NCI-H2029 treated with DMSO at 0.1 percent for 48 hours (cell line): ENCODE measurements at places on chromosomes 6 and 20.

- DNase-seq, result no peak
Measured at GRCh38 chr20:20992277-20992676, 113.9 kb downstream of the LINC00237 start.

DNA sequence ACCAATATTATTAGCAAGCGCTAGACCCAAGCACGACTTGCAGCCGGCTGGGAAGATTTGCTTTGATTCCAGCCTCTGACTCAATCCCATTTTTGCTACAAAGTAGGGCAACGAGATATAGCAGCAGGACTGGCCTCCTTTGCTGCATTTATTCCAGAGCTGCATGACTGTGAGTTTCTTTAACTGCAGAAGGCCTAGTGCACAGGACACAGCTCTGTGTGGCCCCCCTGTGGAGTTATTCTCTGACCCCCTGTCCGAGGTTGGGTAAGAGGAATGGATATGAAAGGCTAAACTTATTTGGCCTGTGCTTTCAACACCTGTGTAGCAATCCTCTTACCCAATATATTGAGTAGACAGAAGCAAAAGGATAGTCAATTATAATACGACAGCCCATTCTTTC lies 133.3 kb upstream of the SPTLC3 start:
- no peak for DNase-seq

GRCh38 chr20:26208296-26209091 lies 511.8 kb upstream of the ZNF337 start:
- no peak for DNase-seq

DNA sequence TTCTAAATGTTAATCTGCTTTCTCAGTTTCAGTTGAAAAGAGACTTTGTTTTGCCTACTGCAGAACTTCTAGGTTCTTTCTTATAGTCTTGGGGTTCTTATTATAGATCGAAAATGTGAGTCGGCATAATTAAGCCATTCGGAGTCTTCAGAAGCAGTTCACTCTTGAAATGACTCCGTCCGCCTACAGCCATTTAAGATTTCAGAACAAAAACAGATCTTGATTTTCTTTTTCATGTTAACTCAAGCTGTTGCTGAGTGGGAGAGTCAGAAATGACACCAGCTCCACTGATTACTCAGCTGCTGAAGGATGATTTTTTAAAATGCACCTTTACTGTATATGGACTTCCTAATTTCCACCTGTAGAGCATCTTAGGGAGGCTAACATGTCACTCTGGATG lies 15.9 kb downstream of the PRDM1 start:
- DNase-seq, result no peak

DNA sequence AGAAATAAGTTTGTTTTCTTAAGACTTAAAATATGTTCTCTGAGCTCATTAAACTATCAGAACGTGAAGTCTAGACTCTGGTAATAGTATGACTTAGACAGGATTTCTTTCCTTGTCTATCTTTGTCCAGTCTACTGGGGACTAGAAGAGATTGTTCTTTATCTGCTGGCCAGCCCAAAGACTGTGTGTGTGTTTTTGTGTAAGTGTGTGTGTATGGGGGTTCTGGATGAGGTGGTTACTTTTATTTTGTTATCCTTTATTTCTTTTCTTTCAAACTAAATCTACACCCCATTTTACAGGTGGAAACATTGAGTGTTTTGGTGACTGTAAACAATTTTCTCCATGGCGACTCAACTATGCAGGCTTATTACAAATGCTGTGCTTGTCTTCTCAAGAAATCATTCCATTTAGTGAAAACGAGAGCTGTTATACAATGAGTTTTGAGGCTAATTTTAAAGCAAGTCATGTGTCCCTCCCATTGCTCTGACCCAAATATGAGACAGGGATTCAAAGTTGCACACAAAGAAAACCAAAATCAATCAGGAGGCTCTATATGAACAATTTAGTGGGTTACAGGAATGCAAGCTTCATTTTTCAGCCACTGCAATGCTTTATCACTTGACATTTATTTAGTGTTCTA lies 97.6 kb downstream of the ELOVL5 start:
- DNase-seq, result no peak

- no peak for DNase-seq
Measured at GRCh38 chr20:4444404-4444803, 277.3 kb upstream of the PRND start.

- no peak for DNase-seq
Measured at GRCh38 chr6:133079901-133080300, 161.3 kb upstream of the EYA4 start.

GRCh38 chr6:146200176-146200575 lies 171.3 kb downstream of the GRM1 start:
- DNase-seq, result no peak
